Vagina (tissue), 2 donors: ENCODE measurements at places on chromosomes 1 and 21.

DNA sequence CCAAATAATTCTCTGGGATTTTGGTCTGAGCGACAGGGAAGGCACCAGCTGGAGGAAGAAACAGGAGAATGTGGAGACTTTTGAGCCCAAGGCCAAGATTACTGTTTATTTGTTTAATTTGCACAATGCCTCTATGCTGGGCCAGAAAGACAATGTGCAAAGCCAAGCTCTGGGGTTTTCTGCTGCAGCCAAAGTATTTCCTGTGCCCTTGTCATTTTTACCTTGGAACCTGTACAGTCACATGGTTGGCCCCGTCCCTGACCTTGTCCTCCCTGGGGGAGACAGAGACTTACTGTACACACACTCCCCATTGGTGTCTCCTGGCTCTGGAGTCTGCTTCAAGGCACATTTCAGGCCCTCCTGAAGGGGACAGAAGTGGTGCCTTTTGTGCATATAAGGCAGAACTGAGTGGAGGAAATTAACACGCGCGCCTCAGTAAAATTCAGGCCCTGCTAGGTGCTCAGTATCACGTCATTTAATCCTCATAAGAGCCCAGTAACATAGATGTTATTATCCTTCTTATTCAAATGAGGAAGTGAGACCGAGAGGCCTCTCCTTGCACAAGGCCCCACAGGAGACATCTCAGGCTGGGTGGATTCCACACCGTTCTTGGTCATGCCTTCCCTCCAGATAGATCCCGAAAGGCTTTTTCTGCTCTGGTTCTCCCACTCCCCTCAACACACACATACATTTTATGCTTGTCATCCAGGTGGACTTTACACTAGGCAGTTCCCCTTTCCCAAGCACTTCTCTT lies 21.1 kb downstream of the C1orf115 start:
- no peaks in the 10 kb centered on the region for H3K27me3 ChIP-seq
- no peaks in the 10 kb centered on the region for H3K36me3 ChIP-seq
- no peak overlapping the region for H3K27ac ChIP-seq
- no peak overlapping the region for H3K4me3 ChIP-seq
- DNase-seq: no peak

- H3K27ac ChIP-seq: no peak overlapping the region
- no peak for DNase-seq
- no peaks in the 10 kb centered on the region for H3K27me3 ChIP-seq
- no peaks in the 10 kb centered on the region for H3K36me3 ChIP-seq
Observed at GRCh38 chr1:56045062-56045461, 534.3 kb downstream of the PLPP3 start.

- H3K4me3 ChIP-seq: no peak overlapping the region
- H3K4me1 ChIP-seq: no peaks in the 10 kb centered on the region
Observed at GRCh38 chr21:45492765-45493164, 49.5 kb downstream of the SLC19A1 start.

- H3K27ac ChIP-seq: no peak overlapping the region
- H3K4me1 ChIP-seq: no peaks in the 10 kb centered on the region
- H3K4me3 ChIP-seq: no peak overlapping the region
- no peaks in the 10 kb centered on the region for H3K36me3 ChIP-seq
- no peak for DNase-seq
Observed at GRCh38 chr1:189530162-189530561, 947.5 kb downstream of the BRINP3 start.

- H3K27ac ChIP-seq: no peak overlapping the region
- H3K4me3 ChIP-seq: no peak overlapping the region
- peaks cover 54% of the 10 kb centered on the region for H3K4me1 ChIP-seq
Observed at GRCh38 chr1:208209896-208210589, 34.1 kb downstream of the PLXNA2 start.

- H3K27me3 ChIP-seq: no peaks in the 10 kb centered on the region
- H3K27ac ChIP-seq: no peak overlapping the region
- DNase-seq: no peak
Observed at GRCh38 chr1:118039170-118039569, 109.6 kb downstream of the WDR3 start.

GRCh38 chr1:31651089-31651420 lies 6.4 kb upstream of the PEF1 start:
- H3K36me3 ChIP-seq: no peaks in the 10 kb centered on the region
- H3K27ac ChIP-seq: no peak overlapping the region
- no peak for DNase-seq
- peaks cover 13% of the 10 kb centered on the region for H3K4me1 ChIP-seq
- H3K4me3 ChIP-seq: no peak overlapping the region

GRCh38 chr1:211549092-211549711 lies 29.8 kb downstream of the SLC30A1 start:
- H3K36me3 ChIP-seq: no peaks in the 10 kb centered on the region
- H3K27ac ChIP-seq: no peak overlapping the region
- no peak overlapping the region for H3K4me3 ChIP-seq
- no peaks in the 10 kb centered on the region for H3K27me3 ChIP-seq
- peaks cover 9% of the 10 kb centered on the region for H3K4me1 ChIP-seq

- no peak for DNase-seq
- H3K27ac ChIP-seq: no peak overlapping the region
- H3K27me3 ChIP-seq: no peaks in the 10 kb centered on the region
- H3K36me3 ChIP-seq: no peaks in the 10 kb centered on the region
- H3K4me1 ChIP-seq: no peaks in the 10 kb centered on the region
Observed at GRCh38 chr1:34696981-34697380, 57.9 kb upstream of the GJB5 start.

- no peak overlapping the region for H3K4me3 ChIP-seq
- no peak for DNase-seq
- no peaks in the 10 kb centered on the region for H3K36me3 ChIP-seq
Observed at GRCh38 chr21:20647607-20648006, 350.6 kb upstream of the NCAM2 start.

DNA sequence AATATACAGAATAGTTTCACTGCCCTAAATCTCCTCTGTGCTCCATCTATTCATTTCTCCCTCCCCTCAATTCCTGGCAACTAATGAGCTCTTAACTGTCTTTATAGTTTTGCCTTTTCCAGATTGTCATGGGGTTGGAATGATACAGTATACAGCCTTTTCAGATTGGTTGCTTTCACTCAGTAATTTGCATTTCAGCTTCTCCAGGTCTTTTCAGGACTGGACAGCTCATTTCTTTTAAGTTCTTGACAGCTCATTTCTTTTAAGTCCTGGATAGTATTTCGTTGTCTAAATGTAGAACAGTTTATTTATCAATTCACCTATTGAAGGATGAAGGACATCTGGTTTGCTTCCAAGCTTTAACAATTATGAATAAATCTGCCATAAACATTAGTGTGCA lies 22.6 kb downstream of the KRTAP21-3 start:
- DNase-seq: no peak
- H3K4me3 ChIP-seq: no peak overlapping the region
- H3K4me1 ChIP-seq: no peaks in the 10 kb centered on the region
- H3K36me3 ChIP-seq: no peaks in the 10 kb centered on the region

DNA sequence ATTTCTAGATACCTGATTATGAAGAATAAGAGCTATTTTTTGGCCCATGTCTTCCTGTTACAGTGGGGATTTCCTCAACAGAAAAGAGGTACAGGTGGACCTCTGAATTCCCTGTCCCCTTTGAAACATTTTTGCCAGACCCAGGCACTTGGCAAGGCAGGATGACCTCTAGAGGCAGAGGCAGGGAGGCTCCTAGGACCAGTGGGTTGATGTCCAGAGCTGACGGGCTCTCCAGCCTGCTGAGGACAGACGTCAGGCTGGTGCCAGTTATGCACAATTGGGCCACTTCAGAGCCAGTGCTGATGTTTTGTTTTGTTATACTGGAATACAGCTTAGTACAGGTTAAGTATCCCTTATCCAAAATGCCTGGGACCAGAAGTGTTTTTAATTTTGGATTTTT lies 18.5 kb upstream of the A3GALT2 start:
- no peaks in the 10 kb centered on the region for H3K36me3 ChIP-seq
- no peaks in the 10 kb centered on the region for H3K27me3 ChIP-seq
- peak overlapping the region; percentile 83 for H3K27ac ChIP-seq
- peaks cover 100% of the 10 kb centered on the region for H3K4me1 ChIP-seq
- no peak for DNase-seq

DNA sequence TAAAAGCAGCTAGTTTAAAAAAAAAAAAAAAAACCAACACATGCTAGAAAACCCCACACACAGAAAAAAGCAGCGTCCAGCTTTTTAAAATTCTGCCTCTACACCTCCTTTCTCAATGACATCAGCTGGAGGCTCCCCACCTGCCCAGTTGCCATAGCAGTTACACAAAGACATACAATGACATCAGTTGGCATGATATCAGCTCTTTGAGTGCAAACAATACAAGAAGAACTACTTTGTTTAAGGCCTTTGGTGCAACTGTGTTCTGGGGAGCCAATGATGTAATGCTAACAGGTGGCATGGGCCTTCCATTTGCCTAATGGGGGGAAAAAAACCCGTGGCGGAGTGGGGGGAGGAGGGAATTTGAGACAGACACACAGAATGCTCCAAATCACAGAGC lies 32.9 kb downstream of the DUSP10 start:
- H3K27ac ChIP-seq: no peak overlapping the region
- no peaks in the 10 kb centered on the region for H3K36me3 ChIP-seq
- no peaks in the 10 kb centered on the region for H3K27me3 ChIP-seq

DNA sequence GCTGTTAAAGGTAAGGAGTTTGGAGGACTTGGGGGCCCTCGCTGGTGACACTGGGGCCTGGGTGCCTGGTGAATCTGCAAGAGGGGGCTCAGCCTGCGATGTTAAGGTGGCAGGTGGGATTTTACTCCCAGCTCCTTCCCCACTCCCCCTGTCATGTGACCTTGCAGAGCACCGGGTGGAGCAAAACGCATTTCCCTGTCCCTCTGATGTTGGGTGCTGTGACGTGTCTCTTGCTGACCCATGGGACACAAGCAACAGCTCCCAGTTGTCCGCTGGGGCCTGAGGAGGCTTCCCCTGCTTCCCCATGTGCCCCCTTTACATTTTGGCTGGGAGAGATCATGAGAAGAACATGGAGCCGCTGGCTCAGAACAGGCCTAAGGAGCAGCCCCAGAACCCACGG lies 319.0 kb downstream of the MATN1 start:
- H3K27me3 ChIP-seq: no peaks in the 10 kb centered on the region
- no peak overlapping the region for H3K4me3 ChIP-seq
- no peak for DNase-seq
- H3K27ac ChIP-seq: no peak overlapping the region
- H3K36me3 ChIP-seq: no peaks in the 10 kb centered on the region

GRCh38 chr1:192887426-192887825 lies 78.6 kb downstream of the RGS2 start:
- H3K4me3 ChIP-seq: no peak overlapping the region
- no peaks in the 10 kb centered on the region for H3K36me3 ChIP-seq
- peaks cover 9% of the 10 kb centered on the region for H3K4me1 ChIP-seq
- H3K27me3 ChIP-seq: no peaks in the 10 kb centered on the region
- DNase-seq: no peak

- H3K27me3 ChIP-seq: no peaks in the 10 kb centered on the region
Observed at GRCh38 chr21:18350216-18350615, 53.4 kb downstream of the TMPRSS15 start.

DNA sequence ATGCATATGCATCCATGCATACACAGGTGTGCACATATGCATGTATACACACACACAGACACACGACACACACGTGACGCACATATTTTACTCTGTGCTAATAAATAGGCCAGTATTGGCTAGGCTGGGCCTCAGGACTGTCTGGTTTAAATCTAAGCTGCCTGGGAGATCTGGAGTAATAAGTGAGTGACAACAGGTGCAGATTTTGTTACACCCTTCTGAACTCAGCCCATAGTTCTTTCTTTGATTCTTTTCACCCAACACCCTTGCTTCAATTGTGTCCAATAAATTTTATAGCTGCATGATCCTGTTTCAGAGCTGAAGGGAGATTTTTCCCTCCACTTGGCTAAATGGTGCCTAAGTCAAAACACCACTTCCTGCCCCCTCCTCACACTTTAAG lies 132.8 kb downstream of the FGGY start:
- no peaks in the 10 kb centered on the region for H3K36me3 ChIP-seq
- H3K4me1 ChIP-seq: peaks cover 30% of the 10 kb centered on the region
- DNase-seq: no peak
- H3K27me3 ChIP-seq: no peaks in the 10 kb centered on the region

DNA sequence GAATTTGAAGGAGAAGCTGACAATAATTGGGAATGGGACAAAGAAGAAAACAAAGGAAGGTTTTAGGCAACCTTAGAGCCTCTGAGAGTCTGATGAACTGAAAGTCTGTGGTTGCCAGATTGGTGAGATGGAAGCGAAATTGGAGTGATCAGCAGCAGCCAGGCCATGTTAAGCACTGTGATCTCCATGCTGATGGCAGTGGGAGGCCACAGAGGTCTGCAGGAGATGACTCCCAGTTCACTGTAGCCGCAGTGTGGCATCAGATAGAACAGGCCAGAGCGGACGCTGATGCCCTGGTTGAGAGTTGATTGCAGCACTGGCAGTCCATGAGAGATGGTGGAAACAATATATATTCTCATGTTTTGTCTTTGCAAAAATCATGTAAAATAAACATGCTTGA lies 137.4 kb upstream of the L1TD1 start:
- H3K27ac ChIP-seq: no peak overlapping the region
- H3K4me3 ChIP-seq: no peak overlapping the region
- no peak for DNase-seq
- no peaks in the 10 kb centered on the region for H3K4me1 ChIP-seq
- H3K27me3 ChIP-seq: no peaks in the 10 kb centered on the region

GRCh38 chr1:187985897-187986654 lies 1157.3 kb downstream of the PLA2G4A start:
- no peaks in the 10 kb centered on the region for H3K27me3 ChIP-seq
- H3K4me3 ChIP-seq: no peak overlapping the region
- DNase-seq: no peak
- H3K4me1 ChIP-seq: no peaks in the 10 kb centered on the region
- no peaks in the 10 kb centered on the region for H3K36me3 ChIP-seq

GRCh38 chr1:44408632-44409602 lies 3.9 kb downstream of the RNF220 start:
- no peak for DNase-seq
- peaks cover 42% of the 10 kb centered on the region for H3K4me1 ChIP-seq
- peaks cover 17% of the 10 kb centered on the region for H3K27me3 ChIP-seq
- no peaks in the 10 kb centered on the region for H3K36me3 ChIP-seq

DNA sequence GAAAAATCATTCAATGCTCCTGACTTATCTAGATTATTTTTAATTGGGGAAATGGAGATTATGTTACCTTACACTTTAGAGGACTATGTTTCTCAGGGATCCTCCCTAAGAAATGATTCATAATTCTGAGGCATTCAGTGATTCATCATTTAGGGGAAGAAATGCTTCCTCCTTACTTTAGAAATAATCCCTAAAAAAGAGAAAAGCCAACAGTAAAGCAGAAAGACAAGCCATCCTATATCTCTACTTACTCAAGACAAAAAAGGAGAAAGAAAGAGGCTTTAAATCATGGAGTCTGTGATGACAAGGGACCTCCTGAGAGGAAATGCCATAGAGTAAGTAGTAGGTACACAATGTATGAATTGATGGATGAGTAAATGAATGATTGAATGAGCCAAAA lies 137.0 kb downstream of the BRINP2 start:
- no peaks in the 10 kb centered on the region for H3K36me3 ChIP-seq
- no peak overlapping the region for H3K27ac ChIP-seq
- no peaks in the 10 kb centered on the region for H3K4me1 ChIP-seq
- H3K27me3 ChIP-seq: no peaks in the 10 kb centered on the region
